ENCODE measurements at places on chromosomes 16 and 17. TPM values are rescaled to one million over a fixed set of nuclear protein-coding genes. Genes with fewer than 3 reads are reported as not detected.

The ZNF768 gene
- 48.2 TPM for total RNA-seq

The SULT1A4 gene
- 10.3 TPM for total RNA-seq

The SPNS3 gene
- not detected for total RNA-seq

The OR3A3 gene
- total RNA-seq, result not detected

The SMIM5 gene
- total RNA-seq, result 7.2 TPM

The SLC22A31 gene
- not detected for total RNA-seq

The CACNA1H gene
- 88.1 TPM for total RNA-seq

The TEKT3 gene
- total RNA-seq, result not detected

The CLDN9 gene
- not detected for total RNA-seq

The JPH3 gene
- 0.16 TPM for total RNA-seq

The CMTM2 gene
- total RNA-seq, result not detected

The SLFN14 gene
- total RNA-seq, result not detected

The CDRT15 gene
- total RNA-seq, result not detected

The PPP1R27 gene
- not detected for total RNA-seq

The CYBA gene
- 63.1 TPM for total RNA-seq

The SLC43A2 gene
- total RNA-seq, result 9.2 TPM

The ATP2A3 gene
- 3.6 TPM for total RNA-seq

The FSCN2 gene
- not detected for total RNA-seq

The NARF gene
- total RNA-seq, result 41.5 TPM

The MYCBPAP gene
- 2.5 TPM for total RNA-seq

The CSF3 gene
- total RNA-seq, result 23.3 TPM

The G6PC1 gene
- total RNA-seq, result not detected

The HBA2 gene
- 109 TPM for total RNA-seq

The PER1 gene
- 153 TPM for total RNA-seq

The TBC1D3E gene
- total RNA-seq, result not detected

The PRCD gene
- total RNA-seq, result 1.1 TPM

The STAC2 gene
- 0.36 TPM for total RNA-seq

Data from sigmoid colon (tissue), 7 donors.